ENCODE measurements at places on chromosomes 6 and 20.

GRCh38 chr6:10545482-10545881 lies 24.3 kb downstream of the GCNT2 start:
- no peak for DNase-seq

GRCh38 chr6:6851059-6851948 lies 256.5 kb upstream of the RREB1 start:
- DNase-seq, result no peak

- DNase-seq, result no peak
These were observed 5.5 kb downstream of the ZSCAN12 start for GRCh38 chr6:28393912-28394662.

GRCh38 chr6:123745895-123746294 lies 57.8 kb upstream of the NKAIN2 start:
- DNase-seq, result no peak

GRCh38 chr6:143258945-143259344 lies 191.6 kb downstream of the ADAT2 start:
- DNase-seq, result no peak

- DNase-seq, result no peak
These were observed 1.6 kb upstream of the LY86 start for GRCh38 chr6:6586671-6587526.

- DNase-seq, result no peak
These were observed 117.4 kb downstream of the ZFAND3 start for GRCh38 chr6:37936906-37937305.

- DNase-seq, result no peak
These were observed 42.6 kb upstream of the SCML4 start for GRCh38 chr6:107866606-107867301.

- DNase-seq, result no peak
These were observed 23.5 kb upstream of the NUP153 start for GRCh38 chr6:17730078-17730704.

DNA sequence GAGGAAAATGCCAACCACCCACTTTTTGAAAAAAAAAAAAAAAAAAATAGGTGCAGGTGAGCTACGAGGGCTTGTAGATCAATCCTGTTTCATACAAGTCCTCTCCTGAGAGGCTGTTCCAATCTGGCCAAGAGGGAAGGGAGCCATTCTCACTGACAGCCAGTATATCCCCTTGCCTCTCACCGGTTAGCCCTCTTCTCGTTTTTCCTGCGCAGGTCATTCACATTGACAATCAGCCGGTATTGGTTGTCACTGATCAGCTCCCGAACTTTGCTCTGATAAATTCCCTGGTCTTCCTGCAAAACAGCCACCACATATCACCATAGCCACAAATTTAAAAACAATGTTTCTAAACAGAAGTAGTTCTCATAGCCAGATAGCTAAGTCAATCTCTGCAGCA lies 1.4 kb downstream of the MCM3 start:
- DNase-seq, result no peak

DNA sequence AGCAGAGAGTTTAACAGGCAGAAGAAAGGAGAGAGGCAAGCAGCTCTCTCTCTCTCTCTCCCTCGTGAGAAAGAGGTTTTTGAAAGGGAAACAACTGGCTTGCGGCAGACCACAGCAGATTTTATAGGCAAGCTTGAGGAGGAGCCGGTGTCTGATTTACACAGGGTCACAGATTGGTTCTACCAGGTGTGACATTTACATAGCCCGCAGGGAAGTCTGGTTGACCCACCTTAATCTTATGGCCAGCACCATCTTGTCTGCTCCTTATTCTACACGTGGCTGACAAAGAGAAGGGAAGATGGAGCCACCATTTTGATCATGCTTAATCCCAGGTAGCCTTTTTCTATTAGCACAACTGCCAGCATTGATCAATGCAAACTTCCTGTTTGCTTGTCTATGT lies 65.4 kb downstream of the OR2J2 start:
- no peak for DNase-seq

GRCh38 chr20:5354901-5355300 lies 38.1 kb upstream of the PROKR2 start:
- no peak for DNase-seq

GRCh38 chr20:61803416-61803914 lies 262.2 kb downstream of the TAF4 start:
- no peak for DNase-seq

GRCh38 chr20:32762754-32763201 lies 593 bp downstream of the DNMT3B start:
- peak; percentile 21 for DNase-seq

- peak; percentile 36 for DNase-seq
These were observed 41.2 kb downstream of the TRAF3IP2 start for GRCh38 chr6:111564482-111564945.

DNA sequence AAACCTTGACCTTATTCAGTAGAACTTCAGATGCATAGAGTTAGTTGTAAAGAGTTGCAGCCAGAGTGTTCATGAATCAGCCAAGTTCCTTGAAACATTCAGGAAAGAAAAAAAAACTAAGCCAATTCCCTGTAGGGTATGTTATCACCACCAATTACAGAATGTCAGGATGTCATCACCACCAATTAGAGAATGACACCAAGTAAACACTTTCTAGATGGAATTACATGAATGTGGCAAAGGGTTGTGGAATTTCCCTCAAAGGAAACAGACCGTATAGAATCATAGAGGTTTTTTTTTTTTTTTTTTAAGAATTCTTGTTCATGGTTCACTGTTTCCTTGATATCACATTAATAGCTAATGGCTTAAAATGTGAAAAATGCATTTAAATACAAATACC lies 472.1 kb upstream of the RNF217 start:
- no peak for DNase-seq

DNA sequence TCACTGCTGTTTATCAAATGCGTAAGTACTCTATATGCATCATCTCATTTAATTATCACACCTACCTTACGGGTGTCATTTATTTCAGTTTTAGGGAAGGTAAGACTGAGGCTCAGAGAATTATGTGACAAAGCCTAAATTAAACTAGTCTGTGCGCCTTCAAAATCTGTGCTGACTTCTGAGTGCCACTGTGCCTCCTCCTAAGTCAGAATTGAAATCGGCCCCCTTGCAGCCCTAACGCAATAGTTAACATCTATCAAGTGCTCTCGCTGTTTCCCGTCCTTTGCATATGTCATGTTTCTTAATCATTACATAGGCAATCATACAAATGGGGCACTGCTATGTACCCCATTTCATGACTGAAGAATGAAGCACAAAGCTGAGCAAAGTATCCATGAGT lies 79.0 kb upstream of the PDE10A start:
- no peak for DNase-seq

DNA sequence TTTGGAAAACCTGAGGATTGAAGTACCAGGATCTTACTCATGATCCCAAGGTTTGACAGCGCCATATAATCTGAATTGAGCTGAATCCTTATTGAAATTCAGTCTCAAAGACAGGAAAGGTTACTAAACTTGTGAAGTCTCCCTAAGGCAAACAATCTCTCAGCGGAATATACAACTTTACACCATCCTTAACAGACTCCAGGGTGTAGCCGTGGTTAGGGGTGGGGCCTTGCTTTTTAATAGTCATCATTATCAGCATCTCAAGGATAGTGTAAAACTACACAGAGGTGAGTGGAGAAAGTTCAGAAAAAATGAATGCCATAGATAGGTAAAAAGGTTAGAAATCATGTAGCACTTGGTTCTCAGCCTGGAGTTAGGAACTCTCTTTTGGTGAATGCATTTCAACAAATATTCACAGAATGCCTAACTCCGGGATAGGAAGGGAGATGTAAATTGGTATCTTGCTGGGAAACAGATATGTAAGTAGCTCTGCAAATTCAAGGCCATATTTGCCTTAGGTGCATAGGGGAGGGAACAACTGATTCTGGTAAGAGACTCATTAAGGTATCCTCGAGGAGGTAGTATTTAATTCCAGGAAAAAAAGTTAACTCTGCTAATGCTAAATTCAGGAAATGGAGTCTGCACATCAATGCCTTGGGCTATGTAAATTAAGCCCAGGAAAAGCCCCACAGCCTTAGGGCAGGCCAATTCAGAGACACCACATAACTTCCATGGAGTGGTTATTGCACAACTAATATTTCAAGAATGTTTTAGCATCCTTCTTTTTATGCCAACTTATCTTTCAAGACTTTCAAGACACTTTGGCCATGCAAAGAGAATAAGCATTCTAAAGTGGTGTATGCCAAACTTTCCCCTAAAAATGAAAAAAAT lies 61.6 kb downstream of the SNAP25 start:
- no peak for DNase-seq

GRCh38 chr6:110055387-110055735 lies 77.2 kb downstream of the GPR6 start:
- DNase-seq, result no peak
